ENCODE measurements at places on chromosomes 11 and 22.

DNA sequence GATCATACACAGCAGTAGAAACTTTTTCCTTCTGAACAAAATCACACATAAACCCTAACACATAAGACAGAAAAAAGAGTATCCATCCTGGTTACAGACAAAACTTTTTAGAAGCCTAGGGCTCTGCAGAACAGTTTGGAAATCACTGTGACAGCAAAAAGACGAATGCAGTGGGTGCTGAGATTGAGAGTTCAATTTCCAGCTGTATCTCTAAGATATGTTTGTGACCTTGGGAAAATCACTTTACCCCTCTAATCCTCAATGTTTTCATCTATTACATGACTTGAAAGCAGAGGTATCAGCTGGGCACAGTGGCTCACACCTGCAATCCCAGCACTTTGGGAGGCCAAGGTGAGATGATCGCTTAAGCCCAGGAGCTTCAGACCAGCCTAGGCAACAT, 128.5 kb downstream of the SIK3 start:
- DNase-seq: no peak

GRCh38 chr11:113238721-113239120, 75.7 kb upstream of the TTC12 start:
- DNase-seq: peak; percentile 28

- no peak for DNase-seq
Observed at GRCh38 chr11:106765469-106766258, 252.6 kb downstream of the GUCY1A2 start.

GRCh38 chr11:102359372-102359771, 12.4 kb downstream of the BIRC2 start:
- DNase-seq: no peak

DNA sequence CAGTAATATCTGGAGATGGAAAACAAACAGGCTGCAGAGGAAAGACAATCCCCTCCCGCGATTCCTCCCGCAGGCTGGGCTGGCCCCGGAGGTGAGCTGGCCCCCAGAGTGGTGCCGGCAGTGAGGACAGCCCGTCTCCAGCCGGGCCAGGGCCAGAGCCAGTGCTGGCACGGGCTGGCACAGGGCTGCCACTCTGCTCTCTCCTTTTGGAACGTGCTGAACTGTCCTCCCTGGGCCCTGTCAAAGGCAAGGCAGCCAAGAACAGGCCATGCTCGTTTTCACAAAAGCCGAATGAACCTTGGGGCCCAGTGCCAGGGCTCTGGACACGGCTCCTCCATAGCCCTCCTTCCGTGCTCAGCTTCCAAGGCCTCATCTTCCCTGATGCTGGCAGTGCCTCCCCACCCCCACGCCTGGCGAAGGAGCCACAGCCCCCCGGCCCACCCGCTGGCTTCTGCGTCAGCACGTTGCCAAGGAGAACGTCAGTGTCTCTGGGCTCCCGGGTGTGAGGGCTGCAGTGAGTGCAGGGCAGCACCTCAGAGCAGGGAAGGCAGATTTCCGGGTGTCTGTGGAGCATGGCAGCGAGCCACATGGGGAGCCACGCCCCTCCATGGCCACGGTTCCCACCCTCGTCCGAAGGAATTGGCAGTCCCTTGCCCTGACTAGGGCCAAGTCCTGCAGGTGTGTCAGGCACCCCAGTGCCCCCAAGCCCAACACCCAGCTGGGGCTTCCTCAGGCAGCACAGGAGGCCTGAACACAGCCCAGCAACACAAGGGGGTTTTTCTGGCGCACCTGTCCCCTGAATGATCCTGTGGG, 28.6 kb downstream of the GNAZ start:
- no peak for DNase-seq

- DNase-seq: no peak
Observed at GRCh38 chr11:28835790-28836189, 727.6 kb downstream of the METTL15 start.

- no peak for DNase-seq
Observed at GRCh38 chr11:116310698-116311097, 462.1 kb downstream of the BUD13 start.

GRCh38 chr11:32034149-32034548, 56.7 kb upstream of the RCN1 start:
- DNase-seq: no peak

DNA sequence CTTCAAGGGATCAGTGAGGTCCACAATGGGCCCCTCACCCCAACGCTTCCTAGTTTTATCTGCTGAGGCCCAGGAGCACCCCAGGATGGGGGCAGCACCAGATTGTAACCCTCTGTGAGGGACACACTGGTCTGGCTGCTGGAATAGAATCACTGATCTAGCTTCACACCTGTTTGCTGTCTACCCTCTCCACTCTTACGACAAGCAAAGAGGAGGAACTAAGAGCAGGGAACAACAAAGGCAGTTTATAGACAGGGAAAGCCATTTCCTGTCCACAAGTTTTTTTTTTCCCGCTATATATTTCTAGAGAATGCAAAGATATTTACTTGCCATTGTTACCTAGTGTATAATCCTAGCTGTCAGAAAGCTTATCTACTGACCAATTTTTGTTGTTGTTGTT, 61.0 kb upstream of the CRTAM start:
- no peak for DNase-seq

DNA sequence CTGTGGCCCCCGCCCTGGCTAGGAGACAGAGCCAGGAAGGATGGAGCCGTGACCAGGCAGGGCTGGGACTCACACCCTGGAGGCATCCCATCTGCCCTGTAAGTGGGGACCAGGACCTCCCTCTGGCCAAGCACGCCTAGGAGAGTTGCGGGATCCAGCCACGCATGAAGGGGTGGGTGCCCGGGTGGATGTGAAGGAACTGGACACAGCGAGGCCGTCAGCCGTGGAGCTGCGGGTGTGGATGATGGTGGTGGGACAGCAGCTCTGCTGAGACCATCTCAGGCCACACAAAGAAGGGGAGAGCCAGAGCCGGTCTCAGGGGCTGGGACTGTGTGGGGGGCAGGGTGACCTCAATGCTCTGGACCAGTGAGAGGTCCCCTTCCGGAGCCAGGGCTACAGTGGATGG, 746.4 kb downstream of the BRD1 start:
- DNase-seq: no peak

DNA sequence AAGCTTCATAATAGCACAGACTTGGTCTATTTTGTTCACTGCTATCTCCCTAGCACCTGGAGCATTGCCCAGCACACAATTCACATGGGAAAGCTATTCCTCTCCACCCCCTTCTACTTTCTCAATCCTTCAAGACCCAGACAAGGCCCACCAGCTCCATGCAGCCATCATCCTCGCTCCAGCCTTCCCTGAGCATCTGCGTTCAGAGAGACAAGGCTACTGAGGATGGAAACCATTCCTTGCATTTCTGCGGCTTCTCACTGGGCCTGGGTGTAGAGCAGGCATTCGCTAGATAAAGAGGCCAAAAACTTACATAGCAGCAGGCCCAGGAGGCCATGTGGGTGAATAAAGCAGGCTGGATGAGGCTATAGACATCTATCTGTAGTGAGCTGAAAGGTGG, 530.8 kb downstream of the BUD13 start:
- DNase-seq: no peak

DNA sequence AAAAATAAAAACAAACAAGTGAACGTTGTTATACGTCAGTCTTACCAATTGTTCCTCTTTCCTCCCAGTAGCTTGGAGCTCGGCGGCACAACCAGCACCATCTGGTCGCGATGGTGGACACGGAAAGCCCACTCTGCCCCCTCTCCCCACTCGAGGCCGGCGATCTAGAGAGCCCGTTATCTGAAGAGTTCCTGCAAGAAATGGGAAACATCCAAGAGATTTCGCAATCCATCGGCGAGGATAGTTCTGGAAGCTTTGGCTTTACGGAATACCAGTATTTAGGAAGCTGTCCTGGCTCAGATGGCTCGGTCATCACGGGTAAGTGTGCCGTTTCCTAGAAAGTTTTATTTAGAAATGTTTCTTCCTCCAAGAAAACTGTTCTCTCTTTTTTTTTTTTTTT, 47.9 kb downstream of the PPARA start:
- DNase-seq: no peak

DNA sequence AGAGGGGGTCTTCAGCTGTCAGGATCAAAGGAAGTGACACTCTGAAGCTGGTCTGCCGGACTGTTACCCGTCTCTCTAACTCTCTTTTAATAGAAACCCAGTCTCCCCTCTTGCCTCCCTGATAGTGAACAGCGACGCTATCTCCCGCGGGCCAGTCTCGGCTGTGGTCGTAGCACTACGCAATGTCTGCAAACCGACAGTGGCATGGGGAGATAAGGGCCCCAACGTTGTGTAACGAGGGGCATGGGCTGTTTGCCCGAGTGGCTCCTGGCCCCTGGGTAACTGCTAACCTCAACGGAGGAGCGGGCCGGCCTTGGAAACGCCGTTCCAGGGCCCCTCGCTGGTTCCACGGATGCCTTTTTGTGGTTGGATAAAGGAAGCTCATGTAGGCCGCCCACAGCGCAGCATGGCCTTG, 23.3 kb downstream of the ZBTB16 start:
- no peak for DNase-seq

- no peak for DNase-seq
Observed at GRCh38 chr22:35558031-35558430, 17.4 kb downstream of the RASD2 start.

GRCh38 chr11:105910095-105910715, 111.8 kb downstream of the MSANTD4 start:
- no peak for DNase-seq

DNA sequence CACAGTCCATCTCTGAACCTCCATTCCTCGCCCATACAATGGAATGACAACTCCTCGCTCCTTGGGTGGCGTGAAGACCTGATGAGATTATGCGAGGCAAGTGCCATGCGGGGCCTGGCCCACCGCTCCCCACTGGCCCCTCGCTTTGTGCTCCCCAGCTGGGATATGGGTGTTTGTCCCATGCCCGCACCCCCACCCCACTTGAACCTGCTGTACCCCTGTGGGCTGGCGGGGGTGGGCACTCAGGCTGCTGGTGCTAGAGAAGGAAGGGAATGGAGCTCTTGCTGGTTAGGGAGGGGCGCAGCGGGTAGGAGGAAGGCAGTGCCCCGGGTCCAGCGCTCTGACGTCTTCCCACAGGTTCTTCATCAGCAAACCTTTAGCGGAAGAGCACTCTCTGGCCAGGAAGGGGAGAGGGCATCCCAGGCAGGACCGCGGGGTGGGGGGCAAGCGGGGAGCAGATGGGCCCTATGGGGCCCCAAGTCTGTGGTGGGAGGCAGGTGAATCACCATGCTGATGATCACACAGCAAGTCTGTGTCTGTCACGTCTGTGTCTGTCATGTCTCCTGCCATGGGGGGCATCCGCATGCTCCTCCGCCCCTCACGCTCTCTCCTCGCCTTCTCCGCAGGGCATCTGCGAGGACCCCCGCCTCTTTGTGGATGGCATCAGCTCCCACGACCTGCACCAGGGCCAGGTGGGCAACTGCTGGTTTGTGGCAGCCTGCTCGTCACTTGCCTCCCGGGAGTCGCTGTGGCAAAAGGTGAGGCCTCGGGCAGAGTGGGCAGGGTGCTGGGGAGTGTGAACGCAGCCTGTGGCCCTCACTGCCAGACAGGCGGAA, 9.4 kb upstream of the OMP start:
- DNase-seq: no peak

- DNase-seq: no peak
Observed at GRCh38 chr11:34264303-34265110, 93.3 kb downstream of the ABTB2 start.

GRCh38 chr22:37186228-37186996, 1.6 kb downstream of the C1QTNF6 start:
- DNase-seq: no peak

DNA sequence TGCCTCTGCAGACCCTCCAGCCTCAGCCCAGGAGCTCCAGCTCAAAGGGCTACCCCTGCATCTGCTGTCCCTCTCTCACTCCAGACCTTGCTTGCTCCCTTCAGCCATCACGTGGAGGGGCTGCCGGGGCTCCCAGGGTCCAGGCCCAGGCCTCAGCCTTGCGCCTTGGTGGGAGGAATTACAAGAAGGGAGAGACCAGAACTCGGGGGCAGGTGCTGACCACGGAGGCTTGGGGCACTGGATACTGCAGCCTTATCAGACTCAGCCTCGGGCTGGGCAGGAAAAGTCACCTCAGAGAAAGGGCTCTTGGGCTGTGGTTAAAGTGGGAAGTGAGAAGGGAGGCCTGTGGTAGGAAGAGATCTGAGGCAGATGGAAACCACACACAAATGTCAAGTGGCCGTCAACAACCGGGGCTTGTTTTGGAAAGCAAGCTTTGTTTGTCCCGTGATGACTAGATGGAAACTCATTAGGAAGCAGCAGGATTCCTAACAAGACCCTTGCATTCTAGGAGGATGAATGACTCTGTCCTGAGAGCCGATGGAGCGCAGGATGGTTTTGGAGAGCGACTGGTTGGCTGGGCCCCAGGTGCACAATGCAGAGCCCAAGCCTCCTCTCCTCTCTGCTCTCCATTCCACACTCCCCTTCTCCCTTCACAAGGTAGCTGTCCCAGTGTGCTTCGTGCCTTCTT, 1321.7 kb downstream of the TBC1D22A start:
- DNase-seq: no peak

GRCh38 chr11:75350743-75351540, 519 bp downstream of the ARRB1 start:
- DNase-seq: no peak

- no peak for DNase-seq
Observed at GRCh38 chr11:5701055-5701577, 11.5 kb downstream of the TRIM22 start.

- no peak for DNase-seq
Observed at GRCh38 chr22:35276019-35276418, 18.7 kb downstream of the HMGXB4 start.

DNA sequence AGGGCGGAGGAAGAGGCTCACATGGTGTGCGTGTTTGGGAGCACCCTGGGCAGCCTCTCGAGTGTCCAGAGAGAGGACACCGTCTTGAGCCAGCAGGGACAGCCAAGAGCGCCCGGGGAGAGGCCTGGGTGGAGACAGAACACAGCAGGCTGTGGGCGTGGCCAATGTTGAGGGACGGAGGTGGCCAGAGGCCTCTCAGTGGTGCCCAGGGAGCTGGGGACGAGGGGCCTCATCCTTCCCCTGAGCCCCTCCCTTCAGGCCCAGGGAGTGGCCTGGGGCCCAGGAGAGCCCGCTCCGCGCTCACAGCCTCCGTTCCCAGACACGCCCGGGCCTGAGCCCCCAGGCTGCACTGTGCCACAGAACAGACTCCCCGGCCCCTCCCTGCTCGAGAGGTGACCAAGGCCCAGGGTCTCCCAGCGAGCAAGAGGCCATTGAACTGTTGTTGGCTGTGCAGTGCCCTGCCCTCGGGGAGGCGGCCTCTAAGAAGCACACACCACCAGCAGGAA, 48.4 kb downstream of the CDKN1C start:
- no peak for DNase-seq

DNA sequence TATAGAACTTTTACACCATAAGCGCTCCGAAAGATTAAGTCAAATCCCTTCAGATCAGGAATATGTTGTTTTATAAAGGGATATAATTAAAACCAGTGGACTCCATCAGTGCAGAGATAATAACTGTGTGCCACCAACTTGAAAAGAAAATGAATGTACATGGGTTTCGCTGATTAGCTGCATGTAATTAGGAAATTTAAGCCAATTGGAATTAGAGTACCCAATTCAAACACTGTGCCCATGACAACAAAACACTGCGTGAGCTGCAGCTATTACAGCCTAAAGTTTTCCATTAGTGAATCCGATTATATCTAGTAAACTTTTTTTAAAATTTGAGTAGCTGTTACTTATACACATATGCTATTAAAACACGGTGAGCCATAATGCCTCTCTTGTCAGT, 392.3 kb upstream of the ARHGAP42 start:
- DNase-seq: no peak
